Stimulated activated CD8-positive, alpha-beta memory T cell treated with anti-CD3 and anti-CD28 coated beads, Interleukin-12 subunit alpha, Interleukin-12 subunit beta, amount 100 ng/mL, for 4 hours (primary cell): ENCODE measurements at places on chromosomes 1 and 21.

- no peak for DNase-seq
These were observed 123.6 kb upstream of the B3GALT2 start for GRCh38 chr1:193309936-193310475.

- no peak for DNase-seq
These were observed 47.6 kb downstream of the APP start for GRCh38 chr21:26123012-26123411.

DNA sequence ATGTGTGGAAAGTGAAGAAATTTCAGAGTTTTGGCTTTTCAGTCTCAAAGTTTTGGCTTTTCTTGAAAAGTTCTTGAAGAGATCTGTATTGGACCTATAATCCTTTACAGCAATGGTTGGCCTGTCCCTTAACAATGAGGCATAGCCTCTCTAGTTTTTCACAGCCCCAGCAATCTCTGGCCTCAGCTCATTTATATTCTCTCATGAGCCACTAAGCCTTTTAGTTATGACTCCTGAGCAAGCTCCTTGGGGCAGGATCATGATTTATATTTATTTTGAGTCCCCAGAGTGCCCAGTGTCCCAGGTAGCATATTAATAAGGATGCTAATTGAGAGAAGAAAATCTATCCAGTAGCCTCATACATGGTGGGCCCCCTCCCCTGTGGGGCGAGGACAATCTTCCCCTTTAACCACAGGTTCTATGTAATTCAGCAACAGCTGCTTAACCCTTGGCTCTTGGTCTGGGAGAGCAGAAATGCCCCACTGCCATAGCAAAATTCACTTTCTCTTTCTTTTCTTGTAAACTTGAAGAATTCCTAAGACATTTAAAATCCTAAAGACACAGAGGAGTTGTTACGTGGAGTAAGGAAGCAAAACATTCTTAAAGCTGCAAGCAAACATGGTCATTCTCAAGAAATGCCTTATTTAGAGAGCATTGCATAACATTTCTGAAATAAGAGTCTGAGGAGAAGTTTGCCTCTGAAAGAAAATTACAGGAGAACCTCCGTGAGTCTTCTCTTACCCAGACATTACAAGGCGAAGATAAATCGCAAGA is 6.3 kb downstream of the NGF start:
- DNase-seq: no peak

DNA sequence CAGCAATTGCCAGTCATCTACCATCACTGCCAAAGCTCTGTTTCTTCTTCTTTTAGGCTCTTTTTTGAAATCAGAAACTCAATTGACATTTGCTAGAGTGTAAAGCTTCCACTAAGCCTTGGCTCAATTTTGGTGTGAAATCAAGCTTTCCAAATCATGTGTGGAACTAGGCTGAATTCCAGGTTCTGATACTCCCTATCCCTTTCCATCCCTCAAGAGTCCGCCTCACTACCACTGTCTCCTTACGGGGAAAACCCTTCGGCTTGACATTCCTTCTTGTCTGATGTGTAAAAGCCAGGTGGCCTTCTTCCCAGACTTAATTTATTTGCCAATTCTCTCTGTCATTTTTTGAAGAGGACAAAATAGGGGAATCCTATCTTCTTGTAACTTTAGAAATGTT is 47.2 kb upstream of the PRMT6 start:
- DNase-seq: no peak
